ENCODE measurements at places on chromosomes 3 and 15. TPM values are rescaled to one million over a fixed set of nuclear protein-coding genes. Genes with fewer than 3 reads are reported as not detected.

The CDCP1 gene
- 0.98 TPM for total RNA-seq

The HCLS1 gene
- 34.3 TPM for total RNA-seq

The IL17RD gene
- total RNA-seq = 0.98 TPM

The ZDHHC23 gene
- total RNA-seq = 6.3 TPM

The WDR93 gene
- total RNA-seq = 0.10 TPM

The CLCN2 gene
- 4.4 TPM for total RNA-seq

The DHFR2 gene
- total RNA-seq = 2.4 TPM

The EPHA3 gene
- total RNA-seq = not detected

The CTXND1 gene
- not detected for total RNA-seq

The GOLGA8R gene
- 2.3 TPM for total RNA-seq

The CCR8 gene
- not detected for total RNA-seq

The NEDD4 gene
- total RNA-seq = 39.5 TPM

The ZIC1 gene
- not detected for total RNA-seq

The SCN5A gene
- 4.6 TPM for total RNA-seq

The GNAT1 gene
- total RNA-seq = not detected

The THPO gene
- not detected for total RNA-seq

The QTRT2 gene
- total RNA-seq = 31.0 TPM

Measured in vein endothelial cell (primary cell).